Fibroblast of skin of left quadriceps (primary cell): ENCODE measurements at places on chromosomes 1 and 21.

- DNase-seq = no peak
Observed at GRCh38 chr1:164785841-164786534, 227.0 kb downstream of the PBX1 start.

GRCh38 chr1:5744911-5745799 is 247.1 kb downstream of the NPHP4 start:
- no peak for DNase-seq

GRCh38 chr21:40990366-40990765 is 143.4 kb upstream of the DSCAM start:
- DNase-seq = no peak

DNA sequence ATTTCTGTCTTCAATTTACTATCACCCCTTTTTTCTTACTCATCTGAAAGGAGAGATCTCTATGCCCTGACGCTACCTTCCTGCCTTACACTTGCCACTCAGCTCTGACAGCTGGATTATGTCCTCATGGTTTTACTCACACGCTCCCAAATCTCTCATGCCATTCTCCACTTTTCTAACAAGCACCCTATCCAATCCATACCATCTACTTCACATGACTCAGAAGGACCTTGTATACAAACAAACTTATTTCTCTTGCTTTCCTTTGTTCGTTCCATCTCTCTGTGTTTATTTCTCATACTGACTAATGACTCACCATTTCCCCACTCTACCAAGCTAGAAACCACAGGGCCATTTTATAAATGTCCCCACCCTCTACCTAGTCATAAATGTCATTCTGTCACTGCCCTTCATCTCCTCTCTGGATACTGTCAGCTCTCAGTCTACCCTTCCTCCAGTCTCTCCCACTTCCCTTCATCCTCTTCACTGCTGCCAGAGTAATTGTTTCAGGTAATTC is 87.3 kb downstream of the USP24 start:
- DNase-seq = no peak

- DNase-seq = no peak
Observed at GRCh38 chr1:211734359-211734758, 58.9 kb upstream of the NEK2 start.
